ENCODE measurements at places on chromosomes 2 and 18.

DNA sequence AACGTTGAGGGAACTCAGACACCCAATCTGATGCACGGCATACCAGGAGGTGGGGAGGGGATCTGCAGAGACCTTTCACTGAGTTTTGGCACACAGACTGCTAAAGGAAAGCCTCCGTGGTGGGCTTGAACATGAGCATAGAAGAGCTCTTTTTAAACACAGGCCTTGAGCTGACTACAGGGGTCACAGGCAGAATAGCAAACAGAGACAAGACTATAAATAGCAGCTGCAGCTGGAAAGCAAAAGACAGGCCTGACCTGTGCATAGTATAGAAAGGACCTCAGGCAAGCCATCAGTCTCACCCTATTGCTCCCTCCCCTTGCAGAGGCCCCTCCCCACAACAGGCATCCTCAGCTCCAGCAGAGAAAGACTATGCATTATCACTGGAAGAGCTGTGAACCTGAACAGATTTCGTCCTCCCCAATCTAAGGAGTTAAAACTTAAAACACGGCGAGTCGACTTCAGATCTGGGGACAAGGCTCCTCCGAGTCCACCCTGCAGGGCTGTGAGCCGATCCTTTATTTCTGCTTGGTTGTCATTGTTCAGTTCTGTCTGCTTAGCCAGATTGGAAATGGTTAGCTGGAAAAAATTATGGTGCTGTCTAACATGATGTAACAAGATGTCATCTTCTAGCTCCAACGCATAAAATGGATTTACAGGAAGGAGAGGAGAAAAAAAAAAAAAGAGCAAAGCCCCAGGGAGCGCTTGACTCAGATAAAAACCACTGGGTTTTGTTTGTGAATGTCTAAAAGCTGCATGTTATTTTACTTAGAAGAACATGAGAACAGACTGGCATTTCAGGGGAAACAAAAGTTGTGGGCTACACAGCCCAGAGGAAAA, 25.2 kb upstream of the LCLAT1 start:
- DNase-seq, result peak; percentile 75

- DNase-seq, result no peak
Observed at GRCh38 chr2:26917135-26917836, 53.2 kb upstream of the MAPRE3 start.

GRCh38 chr2:219769090-219769910, 141.9 kb downstream of the SLC4A3 start:
- peak; percentile 9 for DNase-seq

DNA sequence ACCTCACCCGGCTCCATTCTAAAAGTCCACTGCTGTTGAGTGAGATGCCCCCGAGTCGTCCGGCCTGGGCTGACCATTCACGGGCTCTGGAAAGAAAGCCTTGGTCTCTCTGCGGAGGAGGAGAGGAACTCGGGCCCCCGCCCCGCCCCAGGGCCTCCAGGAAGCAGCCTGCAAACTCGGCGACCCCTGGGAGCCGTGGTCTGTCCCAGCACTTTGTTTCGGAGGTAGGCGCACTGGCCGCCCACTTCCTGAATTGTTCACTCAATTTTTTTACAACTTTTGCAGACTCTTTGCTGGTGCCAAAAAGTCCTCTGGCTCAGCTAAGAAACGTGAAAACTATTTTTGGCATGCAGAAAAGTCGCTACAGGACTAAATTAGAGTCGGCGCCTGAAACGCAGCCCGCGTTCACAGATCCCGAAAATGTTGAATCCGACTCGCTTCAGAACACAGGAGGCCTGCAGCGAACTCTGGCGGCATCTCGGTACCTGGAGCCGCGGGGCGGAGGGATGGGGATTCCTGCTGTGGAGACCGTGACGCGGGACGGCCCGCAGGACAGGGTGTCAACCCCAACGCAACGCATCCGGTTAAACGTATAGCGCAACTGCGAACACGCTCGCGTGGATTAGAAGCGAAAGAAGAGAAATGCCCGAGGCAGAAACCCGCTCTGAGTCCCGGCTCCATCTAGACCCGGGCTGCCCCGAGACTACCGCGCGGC, 1.5 kb downstream of the PXDN start:
- DNase-seq, result no peak

DNA sequence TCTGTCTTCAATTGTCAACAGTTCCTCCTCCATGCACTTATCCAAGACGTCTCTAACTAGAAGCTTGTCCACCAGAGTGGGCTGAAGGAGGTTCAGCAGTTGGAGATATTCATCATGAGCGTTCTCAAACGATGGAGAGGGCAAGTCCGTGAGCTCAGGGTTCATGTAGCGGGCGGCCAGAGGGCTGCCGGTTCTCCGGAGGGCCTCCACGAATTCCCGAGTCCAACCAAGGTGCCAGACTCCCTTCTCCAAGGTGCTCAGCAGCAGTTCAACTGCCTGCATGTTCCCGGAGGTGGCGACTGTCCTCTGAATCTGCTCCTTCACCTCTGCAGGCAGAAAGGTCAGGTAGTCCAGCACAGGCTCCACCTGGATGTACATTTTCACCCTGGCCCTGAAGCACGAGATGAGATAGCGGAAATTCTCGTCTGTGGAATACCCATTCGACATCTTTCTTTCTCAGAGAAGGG, 590 bp downstream of the IFIH1 start:
- no peak for DNase-seq

DNA sequence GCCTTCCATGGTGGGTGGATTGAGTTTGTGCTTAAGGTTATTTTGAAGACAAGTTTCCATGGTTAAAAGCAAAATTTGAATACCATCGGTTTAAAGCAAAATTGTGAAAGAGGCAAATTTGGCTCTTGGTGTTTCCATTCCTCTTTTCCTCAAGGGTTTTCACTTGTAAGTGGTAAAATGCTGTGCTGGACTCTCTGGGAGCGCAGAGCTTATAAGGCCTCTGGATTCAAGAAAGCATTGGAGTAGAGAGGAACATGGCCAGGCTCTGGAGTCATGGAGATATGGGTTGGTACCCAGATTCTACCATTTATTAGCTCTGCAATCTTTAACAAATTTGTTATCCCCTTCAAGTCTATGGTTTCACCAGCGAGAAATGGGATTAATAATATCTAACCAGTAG, 17.5 kb downstream of the KCNE4 start:
- DNase-seq, result no peak

GRCh38 chr2:58427572-58428095, 186.5 kb upstream of the FANCL start:
- no peak for DNase-seq

DNA sequence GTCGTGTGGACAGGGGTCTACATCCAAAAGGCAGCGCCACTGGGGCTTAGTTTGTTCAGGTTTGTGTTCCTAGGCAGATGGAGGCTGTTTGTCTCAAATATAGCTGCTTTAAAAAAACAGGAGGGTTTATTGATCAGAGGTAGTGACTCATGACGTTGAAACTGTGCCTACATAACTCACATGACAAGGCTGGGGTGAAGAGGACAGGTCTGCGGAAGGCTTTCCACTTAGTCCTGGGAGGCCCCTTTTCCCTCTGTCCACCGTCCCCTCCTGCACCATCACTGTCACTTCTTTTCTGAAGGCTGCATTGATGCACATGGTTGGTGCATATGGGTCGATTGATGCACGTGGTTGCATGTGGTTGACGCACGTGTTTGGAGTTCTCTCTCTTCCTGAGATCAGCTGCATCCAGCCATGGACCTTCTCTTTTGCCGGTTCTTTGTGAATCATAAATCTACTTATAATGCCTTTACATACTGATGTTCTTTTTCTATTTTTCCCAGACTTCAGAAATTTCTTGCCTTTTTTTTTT, 10.9 kb downstream of the SH3RF3 start:
- DNase-seq, result no peak

DNA sequence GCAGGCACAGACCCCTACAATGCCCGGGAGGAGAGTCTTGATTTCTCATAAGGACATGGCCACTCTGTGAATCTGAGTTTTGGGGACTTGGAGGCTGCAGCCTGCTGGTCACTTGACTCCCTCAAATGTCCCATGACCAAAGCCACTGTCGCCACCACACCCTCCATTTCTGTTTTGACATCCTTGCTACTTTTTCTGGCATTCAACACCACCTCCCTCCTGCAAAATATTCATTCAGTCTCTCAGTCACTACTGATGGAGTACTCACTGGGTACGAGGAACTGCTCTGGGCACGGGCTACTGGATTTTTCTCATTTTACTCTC, 208.6 kb upstream of the HAAO start:
- DNase-seq, result no peak

Data from AG04449 (cell line).